ENCODE measurements at places on chromosomes 7 and 10.

- DNase-seq: no peak
Observed at GRCh38 chr10:62810156-62810902, 5.8 kb downstream of the ADO start.

GRCh38 chr10:124465777-124466488, 4.3 kb downstream of the LHPP start:
- DNase-seq: no peak

- DNase-seq: no peak
Observed at GRCh38 chr7:11332186-11332864, 358.7 kb downstream of the PHF14 start.

DNA sequence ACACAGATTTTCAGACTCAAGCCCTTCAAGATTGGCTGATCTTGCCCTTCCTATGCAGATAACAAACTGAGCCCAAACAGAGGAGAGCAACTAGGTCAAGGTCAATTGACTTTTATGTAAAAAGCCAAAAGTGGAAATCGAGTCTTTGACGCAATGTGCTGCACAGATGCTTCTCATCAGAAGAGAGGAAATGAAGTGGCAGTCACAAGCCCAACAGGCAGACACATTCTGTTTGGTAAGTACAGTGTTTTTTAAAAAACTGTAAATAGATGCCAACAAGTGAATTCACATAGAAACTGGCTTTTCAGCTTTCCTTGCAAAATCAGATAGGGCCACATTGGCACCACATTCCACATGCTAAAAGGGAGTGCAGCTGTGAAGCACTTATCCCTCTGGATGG, 606.6 kb downstream of the KCNMA1 start:
- no peak for DNase-seq

GRCh38 chr7:27242154-27242553, 448 bp upstream of the EVX1 start:
- DNase-seq: no peak

- no peak for DNase-seq
Observed at GRCh38 chr10:128871671-128872231, 595.3 kb upstream of the MGMT start.

GRCh38 chr7:106273009-106273668, 11.6 kb downstream of the NAMPT start:
- no peak for DNase-seq

DNA sequence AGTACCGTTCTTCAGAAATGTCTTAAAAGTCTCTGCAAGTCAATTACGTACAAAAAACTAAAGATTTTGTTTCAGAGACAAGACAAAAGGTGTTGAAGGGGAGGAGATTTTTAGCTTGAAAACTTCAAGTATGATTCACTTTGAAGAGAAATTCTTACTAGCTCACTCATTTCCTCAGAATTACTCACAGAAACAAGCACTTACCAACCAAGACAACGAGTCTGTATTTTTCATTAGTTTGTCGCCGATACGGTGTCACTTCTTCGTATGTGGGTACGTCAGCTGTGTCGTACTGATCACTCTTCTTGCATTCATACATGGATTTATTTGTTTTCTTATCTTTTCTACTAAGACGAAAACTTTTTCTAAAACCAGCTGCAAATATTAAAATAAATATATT, 90.6 kb upstream of the ODAD2 start:
- no peak for DNase-seq

DNA sequence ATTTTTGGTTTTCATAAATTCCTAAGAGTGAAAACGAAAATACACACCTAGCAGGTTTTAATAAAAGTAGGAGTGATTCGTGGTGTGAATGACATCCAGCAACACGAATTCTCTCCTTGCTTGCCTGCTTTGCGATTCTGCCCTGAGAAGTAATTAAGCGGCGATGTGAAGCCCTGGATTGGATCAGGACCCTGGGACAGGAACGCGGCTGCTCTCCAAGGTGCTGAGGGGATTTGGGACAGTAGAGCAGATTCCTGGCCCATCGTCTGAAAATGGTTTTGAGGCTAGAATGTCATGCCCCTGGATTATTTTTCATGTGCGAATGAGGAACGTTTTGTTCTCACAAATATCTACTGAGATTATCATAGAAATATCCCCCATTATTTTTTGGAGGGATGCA, 7.8 kb downstream of the NPS start:
- DNase-seq: no peak

DNA sequence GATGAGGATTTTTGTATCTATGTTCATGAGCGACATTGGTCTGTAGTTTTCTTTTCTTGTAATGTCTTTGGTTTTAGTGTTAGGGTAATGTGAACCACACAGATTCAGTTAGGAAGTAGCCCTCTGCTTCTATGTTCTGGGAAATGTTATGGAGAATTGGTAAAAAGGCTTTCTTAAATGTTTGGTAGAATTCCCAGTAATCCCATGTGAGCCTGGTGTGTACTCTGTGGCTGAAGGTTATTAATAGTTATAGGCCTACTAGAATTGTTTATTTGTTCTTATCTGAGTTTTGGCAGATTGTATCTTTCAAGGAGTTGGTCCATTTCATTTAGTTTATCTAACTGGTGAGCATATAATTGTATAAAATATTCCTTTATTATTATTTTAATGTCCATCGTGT, 484.6 kb upstream of the GHITM start:
- DNase-seq: no peak

GRCh38 chr7:1226186-1226901, 6.3 kb upstream of the UNCX start:
- DNase-seq: no peak

GRCh38 chr7:84799106-84799505, 387.8 kb downstream of the SEMA3D start:
- no peak for DNase-seq

- no peak for DNase-seq
Observed at GRCh38 chr10:102595293-102595692, 49.0 kb upstream of the TRIM8 start.

Measured in BE2C (cell line).